ENCODE measurements at places on chromosomes 11 and 22. TPM values are rescaled to one million over a fixed set of nuclear protein-coding genes. Genes with fewer than 3 reads are reported as not detected.

DNA sequence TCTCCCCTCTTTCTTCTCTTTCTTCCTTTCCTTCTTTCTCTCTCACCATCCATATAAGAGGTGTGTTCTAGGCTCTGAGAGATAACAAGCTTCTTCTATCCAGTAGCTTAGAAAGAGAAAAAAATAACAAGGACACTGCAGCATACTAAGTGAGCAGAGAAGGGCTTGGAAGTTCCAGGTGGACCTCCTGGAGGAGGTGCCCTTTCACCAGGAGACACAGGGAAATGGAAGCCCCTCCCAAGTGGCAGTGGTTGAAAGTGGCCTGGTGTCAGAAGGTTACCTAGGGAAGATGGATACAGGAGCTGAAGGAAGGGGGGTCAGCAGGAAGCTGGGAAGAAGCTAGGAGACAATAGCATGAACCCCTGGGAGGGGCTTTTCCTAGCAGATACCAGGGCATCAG, 5.5 kb downstream of the DCHS1 start:
- no peak for DNase-seq
- peak overlapping the region; percentile 1 for H3K27ac ChIP-seq
- H3K4me1 ChIP-seq, result peaks cover 82% of the 10 kb centered on the region
- H3K36me3 ChIP-seq, result no peaks in the 10 kb centered on the region

DNA sequence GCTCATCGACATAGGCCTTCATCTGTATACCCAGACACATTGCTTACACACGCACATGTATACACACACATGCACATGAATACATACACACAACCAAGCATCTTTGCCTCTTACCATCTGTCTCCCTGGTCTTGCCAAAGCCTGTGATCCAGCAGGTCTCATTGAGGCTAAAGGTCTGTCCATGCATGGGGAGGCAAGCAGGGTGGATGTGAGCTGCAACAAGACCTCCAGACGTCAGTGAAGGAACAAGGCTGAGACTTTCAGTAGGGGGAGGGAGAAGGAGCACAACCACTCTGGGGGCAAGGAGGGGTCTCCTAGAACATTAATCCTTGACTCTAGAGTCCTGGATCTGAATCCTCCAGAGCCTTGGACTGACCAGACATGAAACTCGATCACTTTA, 23.7 kb downstream of the TMPRSS13 start:
- H3K4me1 ChIP-seq, result peaks cover 12% of the 10 kb centered on the region
- DNase-seq, result no peak
- H3K27me3 ChIP-seq, result no peaks in the 10 kb centered on the region

DNA sequence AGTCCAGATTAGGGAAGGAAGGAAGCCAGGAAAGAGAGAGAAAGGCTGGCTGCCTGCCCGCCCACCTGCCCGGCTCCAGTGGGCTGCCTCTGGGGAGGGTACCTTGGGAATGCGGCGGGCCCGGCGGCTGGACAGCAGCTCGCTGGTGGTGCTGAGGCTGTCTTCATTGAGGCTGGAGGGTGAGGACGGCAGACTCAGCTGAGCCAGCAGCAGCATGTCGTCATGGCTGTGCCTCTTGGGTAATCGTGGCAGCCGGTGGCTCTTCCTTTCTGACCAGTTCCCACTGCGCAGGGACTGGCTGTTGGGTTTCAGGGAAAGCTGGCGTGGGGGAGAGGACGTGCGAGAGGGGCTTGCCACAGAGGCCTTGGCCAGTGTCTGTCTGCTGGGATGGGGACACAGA, 32.9 kb downstream of the RPL27A start:
- no peaks in the 10 kb centered on the region for H3K27me3 ChIP-seq
- no peak overlapping the region for H3K4me3 ChIP-seq
- peaks cover 71% of the 10 kb centered on the region for H3K4me1 ChIP-seq
- H3K36me3 ChIP-seq, result peaks cover 52% of the 10 kb centered on the region
- no peak for DNase-seq

DNA sequence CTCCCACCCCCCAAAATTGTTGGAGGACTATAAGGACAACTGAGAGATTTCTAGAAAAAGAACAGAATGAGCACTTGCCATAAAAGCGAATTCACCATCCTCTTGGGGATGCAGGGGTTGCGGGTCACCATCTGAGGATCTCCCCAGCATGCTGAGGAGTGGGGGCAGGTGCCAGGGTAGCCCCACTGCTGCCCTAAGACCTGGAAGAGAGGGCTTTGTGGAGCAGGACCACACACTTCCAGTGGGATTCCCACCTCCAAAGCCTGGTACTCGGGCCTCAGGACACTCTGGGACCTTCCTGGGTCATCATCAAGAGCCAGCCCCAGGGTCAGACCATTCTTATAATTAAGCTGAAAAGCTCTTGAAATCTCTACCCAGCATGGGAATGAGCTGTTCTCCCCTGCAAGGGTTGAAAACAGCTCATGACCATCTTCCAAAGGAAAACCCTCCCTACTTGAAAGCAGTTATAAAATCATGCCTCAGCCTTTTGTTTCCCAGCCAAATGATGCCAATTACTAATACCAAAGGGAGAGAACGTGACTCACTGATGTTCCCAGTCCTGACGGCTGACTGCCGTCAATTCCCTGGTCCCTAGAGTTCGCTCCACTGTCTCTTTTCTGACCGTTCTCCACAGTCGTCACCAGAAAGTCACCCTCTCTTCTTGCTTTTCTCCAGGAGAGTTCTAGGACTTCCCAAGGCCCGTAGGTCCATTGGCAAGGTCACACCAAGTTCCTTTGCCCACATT, 76.8 kb upstream of the CREB3L1 start:
- H3K27me3 ChIP-seq, result peaks cover 56% of the 10 kb centered on the region
- H3K4me3 ChIP-seq, result no peak overlapping the region
- H3K36me3 ChIP-seq, result no peaks in the 10 kb centered on the region
- H3K27ac ChIP-seq, result no peak overlapping the region
- no peaks in the 10 kb centered on the region for H3K4me1 ChIP-seq

GRCh38 chr11:8221917-8222495, 41.7 kb downstream of the LMO1 start:
- DNase-seq, result no peak
- H3K4me3 ChIP-seq, result no peak overlapping the region
- peaks cover 4% of the 10 kb centered on the region for H3K4me1 ChIP-seq
- no peak overlapping the region for H3K27ac ChIP-seq

The PTPN5 gene
- 0.47 TPM for total RNA-seq

The ZNF280A gene
- not detected for total RNA-seq
